ENCODE measurements at places on chromosomes 12 and 14.

GRCh38 chr14:71319666-71320065 is 412.4 kb downstream of the PCNX1 start:
- peak; percentile 27 for DNase-seq

DNA sequence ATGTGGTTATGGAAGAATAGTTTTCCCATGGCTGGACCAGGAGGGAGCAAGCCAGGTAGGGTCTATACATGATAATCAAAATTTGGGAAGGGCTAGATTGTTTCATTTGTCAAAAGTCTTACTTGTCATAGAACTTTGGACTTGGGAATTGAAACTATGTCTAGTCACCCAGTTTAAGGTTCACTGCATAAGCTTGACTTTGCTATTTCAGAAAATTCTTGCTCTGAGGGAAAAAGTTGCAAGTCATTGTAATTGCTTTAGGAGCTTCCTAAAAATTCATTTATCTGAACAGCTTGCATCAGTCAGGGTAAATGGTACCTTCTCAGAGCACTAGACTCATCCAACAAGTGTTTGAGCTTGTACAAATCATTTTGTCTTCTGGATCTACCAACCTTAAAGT is 1194.7 kb downstream of the GALC start:
- no peak for DNase-seq

GRCh38 chr12:1527789-1528188 is 66.6 kb downstream of the FBXL14 start:
- no peak for DNase-seq

DNA sequence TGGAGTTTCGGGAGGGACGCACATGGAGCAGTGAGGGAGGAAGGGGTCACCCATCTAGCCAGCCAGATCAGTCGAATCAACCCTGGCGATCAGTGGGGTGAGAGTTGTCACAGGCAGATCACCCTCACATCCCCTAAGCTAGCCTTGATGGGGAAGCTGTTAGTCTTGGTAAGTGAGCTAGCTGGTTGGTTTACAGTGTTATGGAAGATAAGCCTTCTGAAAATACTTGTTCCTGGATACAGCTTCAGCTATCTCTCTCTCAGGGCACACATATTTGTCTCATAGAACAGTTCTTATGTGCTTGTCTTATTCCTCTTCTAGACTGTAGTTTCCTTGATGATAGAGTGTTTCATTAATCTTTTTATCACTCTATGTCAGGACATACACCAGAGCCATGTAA is 26.2 kb upstream of the MANSC4 start:
- DNase-seq, result no peak

- peak; percentile 78 for DNase-seq
These were observed 10.6 kb downstream of the EML1 start for GRCh38 chr14:99803803-99804202.

- DNase-seq, result no peak
These were observed 23.2 kb downstream of the PCNX4 start for GRCh38 chr14:60114881-60115280.

DNA sequence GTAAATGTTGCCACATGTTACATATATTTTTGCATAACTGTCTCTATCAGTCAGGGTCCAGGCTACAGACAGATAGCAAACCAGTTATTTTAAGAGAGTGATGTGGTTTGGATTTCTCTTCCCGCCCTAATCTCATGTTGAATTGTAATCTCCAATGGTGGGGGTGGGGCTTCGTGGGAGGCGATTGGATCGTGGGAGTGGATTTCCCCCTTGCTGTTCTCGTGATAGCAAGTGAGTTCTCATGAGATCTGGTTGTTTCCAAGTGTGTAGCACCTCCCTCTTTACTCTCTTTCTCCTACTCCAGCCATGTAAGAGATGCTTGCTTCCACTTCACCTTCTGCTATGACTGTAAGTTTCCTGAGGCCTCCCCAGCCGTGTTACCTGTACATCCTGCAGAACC is 704.2 kb upstream of the TBX3 start:
- no peak for DNase-seq

DNA sequence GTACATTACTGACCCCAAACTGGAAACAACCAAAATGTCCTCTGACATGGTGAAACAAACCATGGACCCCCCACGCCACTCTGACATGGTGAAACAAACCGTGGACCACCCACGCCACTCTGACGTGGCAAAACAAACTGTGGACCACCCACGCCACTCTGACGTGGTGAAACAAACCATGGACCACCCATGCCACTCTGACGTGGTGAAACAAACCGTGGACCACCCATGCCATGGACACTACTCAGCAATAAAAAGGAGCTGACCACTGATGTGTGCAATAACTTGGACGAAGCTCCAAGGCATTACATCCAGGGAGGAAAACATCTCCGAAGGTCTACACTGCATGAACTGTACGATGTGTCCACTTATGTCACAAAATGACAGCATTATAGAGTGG is 3.1 kb upstream of the GOLGA3 start:
- no peak for DNase-seq

Measured in DMS79 (cell line).